ENCODE measurements at places on chromosomes 2 and 18.
A peak's percentile ranks its signal among the peaks of the same experiment; 100 is the strongest.

- DNase-seq = peak; percentile 77
Observed at GRCh38 chr18:56575819-56576663, 62.4 kb downstream of the TXNL1 start.

GRCh38 chr18:73487966-73488365 is 620.2 kb upstream of the NETO1 start:
- DNase-seq = no peak

GRCh38 chr18:13587001-13587400 is 139.4 kb downstream of the FAM210A start:
- DNase-seq = no peak

- no peak for DNase-seq
Observed at GRCh38 chr2:1891971-1892486, 147.7 kb upstream of the PXDN start.

DNA sequence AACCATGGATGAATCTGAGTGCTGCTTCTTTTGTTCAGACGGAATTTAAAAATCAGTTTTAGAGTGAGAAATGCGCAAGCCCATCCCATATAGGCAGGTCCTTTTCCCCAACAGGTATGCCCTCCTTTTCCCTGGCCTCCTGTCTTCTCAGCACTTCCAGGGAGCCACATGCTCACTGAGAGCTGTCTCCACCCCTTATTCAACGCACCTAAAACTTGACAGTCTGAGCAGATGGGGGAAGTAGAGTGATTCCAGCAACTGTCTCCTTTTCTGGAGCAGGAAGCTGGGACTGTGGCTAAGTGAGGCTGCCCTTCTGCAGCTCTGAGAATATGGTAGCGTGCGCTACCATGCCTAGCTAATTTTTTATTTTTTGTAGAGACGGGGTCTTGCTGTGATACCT is 53.1 kb upstream of the NOSTRIN start:
- no peak for DNase-seq
